ENCODE measurements at places on chromosomes 5 and 9. TPM values are rescaled to one million over a fixed set of nuclear protein-coding genes. Genes with fewer than 3 reads are reported as not detected.

Gene CRAT
- polyA plus RNA-seq: 6.5 TPM

Gene DMGDH
- polyA plus RNA-seq: 0.13 TPM

Gene CA9
- 9.5 TPM for polyA plus RNA-seq

Gene HRH2
- 0.08 TPM for polyA plus RNA-seq

Gene MZB1
- 0.13 TPM for polyA plus RNA-seq

Gene PTGER4
- polyA plus RNA-seq: 12.2 TPM

Gene GARIN3
- not detected for polyA plus RNA-seq

Gene PCA3
- polyA plus RNA-seq: not detected

Gene RGS7BP
- polyA plus RNA-seq: not detected

GRCh38 chr9:20996809-20997208, 34.6 kb downstream of the HACD4 start:
- DNase-seq: no peak

DNA sequence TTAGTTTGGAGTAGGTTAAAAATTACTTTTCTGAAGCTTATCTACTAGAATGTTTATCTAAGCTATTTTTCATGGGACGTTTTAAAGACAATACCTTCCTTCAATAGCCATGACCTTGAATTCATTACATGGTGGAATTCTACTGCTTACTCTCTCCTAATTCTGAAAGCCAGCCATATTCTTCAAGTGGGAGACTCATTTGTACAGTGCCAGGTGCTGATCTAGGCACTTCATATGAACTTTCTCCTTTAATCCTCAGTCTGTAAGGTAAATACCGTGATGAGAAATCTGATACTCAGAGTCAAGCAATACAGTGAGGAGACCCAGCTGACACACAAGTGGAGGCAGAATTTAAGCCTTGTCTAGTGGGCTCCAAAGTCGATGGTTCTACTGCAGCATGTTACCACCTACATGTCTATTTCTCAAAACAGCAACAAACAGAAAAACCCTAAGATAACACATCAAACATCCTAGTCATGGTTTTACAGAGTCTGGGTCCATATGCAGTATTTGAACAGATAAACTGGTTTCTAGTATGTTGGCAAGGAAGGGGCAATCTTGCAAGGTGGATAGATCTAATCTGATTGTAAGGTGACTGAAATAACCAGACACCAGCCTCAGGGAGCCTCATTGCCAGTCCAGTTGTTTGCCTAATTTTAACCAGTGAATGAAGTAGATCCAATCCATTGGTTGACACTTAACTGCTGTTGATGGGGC, 243.7 kb downstream of the PIK3R1 start:
- no peak for DNase-seq

DNA sequence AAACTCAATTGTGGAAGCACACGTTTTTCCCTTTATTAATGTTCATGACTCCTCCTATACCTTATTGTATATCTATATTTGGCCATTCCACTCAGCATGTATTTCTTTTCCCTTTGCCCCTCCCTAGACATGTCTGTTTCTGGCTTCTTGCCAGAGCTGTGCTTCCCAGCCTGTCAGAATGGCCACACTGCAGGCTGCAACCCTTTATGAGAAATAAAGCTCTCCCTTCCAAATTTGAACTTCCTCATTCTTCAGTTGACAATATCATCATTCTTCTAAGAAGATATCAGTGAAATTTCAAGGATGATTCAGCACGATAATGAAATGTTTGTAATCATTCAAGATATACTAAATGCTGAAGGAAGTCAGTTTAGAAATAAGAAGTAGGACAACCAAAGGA, 107.6 kb upstream of the PRSS3 start:
- no peak for DNase-seq

DNA sequence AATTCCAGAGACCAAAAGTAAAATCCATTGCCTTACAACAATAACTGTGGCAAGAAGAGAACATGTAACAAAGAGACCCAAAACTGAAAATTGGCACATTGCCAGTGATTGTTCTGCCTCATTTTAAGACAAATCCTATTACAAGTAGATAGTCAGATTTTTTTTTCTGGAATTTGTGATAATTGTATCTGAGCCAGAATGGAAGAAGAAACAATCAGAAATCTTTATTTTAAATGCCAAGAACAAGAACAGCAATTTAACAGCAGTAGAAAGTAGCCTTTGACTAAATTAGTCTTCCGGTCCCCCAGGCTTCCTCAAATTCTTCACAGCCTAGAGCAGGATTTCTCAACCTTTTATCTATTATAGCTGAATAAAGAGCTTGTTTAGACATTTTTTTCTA, 106.7 kb upstream of the PTPN3 start:
- no peak for DNase-seq

DNA sequence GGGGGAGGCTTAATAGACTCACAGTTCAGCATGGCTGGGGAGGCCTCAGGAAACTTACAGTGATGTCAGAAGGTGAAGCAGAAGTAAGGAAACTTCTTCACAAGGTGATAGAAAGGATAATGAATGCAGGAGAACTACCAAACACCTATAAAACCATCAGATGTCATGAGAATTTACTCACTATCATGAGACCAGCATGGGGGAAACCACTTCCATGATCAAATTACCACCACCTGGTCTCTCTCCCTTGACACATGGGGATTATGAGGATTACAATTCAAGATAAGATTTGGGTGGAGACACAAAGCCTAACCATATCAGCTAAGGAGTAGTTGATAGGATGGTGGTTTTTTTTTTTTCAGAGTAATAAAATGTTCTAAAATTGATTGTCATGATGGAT, 201.8 kb downstream of the CDH12 start:
- DNase-seq: no peak

DNA sequence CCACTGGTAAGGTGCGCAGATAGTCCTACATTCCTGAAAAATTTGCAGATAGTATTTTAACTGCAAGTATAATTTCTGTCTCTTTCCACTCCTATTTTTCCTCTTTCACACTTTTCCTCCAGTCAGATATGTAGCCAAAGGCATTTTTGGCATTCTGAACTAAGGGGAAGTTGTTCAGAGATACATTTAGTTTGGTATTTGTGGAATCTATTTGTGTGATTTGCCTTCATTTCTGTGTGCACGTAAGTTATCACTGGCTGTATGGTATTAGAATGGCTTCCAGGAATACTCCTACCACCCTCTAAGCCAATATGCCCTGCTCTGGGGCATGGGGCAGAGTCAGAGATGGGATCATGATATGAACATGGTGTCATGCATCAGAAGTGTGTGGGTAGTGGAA, 45.8 kb upstream of the GRAMD2B start:
- no peak for DNase-seq

DNA sequence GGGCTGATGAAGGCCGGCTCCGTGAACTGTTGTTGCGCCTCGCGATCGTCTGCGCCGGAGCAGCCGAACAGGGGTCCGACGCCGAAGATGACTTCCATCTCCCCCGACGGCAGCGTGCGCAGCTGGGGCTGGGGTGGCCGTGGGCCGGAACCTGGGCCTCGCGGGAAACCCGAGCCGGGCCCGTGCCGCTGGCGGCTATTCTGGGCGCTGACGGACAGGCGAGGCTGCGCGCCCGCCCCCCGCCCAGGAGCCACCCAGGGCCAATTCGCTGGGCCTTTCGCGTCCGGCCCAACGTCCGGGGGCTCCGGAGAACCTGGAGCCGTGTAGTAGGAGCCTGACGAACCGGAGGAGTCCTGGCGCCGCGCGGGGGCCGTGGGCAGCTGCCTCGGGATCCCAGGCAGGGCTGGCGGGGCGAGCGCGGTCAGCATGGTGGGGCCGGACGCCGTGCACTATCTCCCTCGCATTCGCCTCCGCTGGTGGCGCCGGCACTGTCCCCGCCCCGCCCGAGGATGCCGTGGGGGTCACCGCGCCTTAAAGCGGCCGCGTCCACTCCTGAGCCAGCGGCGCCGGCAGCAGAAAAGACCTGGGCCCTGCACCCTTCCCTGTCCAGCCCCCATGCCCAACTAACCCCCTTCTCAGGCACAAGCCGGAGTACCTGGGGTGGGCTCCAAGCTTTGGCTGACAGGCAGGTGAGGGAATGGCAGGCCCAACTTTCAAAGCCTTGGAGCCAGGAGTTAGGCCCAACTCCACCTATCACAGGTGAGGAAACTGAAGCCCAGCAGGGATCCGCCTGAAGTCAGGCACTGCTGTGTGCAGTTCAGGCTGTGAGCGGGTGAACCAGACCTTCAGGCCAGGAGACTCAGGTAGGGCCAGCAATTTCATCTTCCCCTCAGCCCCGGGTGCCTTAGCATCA, at the start of gene PROB1:
TSS of gene PROB1 (minus strand) at position 451 of the 913 bp plus-strand sequence. CDS start at position 428, 23 bp downstream.
- DNase-seq: no peak

DNA sequence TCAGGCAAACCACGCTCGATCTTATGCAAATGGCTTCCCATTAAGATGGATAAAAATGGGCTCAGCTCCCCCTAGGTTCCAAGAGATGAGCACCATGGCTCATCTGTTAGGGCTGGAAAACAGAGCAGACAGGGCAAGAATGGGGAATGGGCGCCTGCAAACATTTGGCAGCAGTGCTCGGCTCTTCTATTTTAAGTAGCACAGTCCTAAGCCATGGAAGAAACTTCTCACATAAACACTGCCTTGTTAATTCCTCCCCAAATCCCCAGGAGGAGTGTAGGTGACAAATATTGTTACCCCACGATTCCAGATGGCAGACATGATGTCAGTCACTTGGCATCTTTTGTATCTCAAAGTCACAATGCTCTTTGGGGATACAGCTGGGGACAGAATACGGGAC, 221.8 kb downstream of the ICE1 start:
- no peak for DNase-seq

- DNase-seq: no peak
Measured at GRCh38 chr5:176415952-176416924, at the start of gene CLTB. Gene CLTB (minus strand): TSS chr5:176416539. CDS start chr5:176416363, 176 bp downstream.

DNA sequence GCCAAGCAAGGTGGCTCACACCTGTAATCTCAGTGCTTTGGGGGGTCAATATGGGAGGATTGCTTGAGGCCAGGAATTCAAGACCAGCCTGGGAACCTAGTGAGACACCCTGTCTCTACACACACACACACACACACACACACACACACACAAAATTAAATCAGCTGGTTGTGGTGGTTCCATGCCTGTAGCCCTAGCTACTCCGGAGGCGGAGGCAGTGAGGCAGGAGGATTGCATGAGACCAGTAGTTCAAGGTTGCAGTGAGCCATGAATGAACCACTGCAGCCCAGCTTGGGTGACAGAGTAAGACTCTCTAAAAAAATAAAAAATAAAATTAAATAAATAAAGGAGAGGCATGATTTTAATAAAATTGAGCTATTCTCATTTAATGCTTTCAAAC, 13.1 kb downstream of the CEMIP2 start:
- DNase-seq: no peak

- no peak for DNase-seq
Measured at GRCh38 chr9:136325358-136325757, 2.0 kb upstream of the GPSM1 start.

All from keratinocyte (primary cell).